ENCODE measurements at places on chromosomes 1 and 21.

GRCh38 chr1:205775015-205775716 lies at the start of gene RAB29:
TSS of gene RAB29 (minus strand) at chr1:205775482. CDS start at chr1:205774956, 526 bp downstream.
- peak; percentile 83 for DNase-seq

DNA sequence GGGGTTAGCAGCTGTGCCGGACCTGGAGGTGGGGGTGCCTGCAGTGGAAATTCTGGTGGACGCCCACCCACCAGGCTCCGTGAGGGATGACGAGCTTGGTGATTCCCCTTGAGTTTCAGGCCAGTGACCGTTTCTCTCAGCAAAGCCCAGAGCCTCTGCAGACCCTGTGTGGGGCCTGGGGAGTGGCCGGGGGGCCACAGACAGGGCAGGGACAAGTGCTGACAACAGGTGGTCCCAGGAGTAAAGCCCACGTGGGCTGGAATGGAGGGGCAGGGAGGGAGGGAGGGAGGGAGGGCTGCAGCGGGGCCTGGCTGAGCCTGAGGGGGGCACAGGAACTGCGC lies 52.8 kb downstream of the COL18A1 start:
- DNase-seq: no peak

DNA sequence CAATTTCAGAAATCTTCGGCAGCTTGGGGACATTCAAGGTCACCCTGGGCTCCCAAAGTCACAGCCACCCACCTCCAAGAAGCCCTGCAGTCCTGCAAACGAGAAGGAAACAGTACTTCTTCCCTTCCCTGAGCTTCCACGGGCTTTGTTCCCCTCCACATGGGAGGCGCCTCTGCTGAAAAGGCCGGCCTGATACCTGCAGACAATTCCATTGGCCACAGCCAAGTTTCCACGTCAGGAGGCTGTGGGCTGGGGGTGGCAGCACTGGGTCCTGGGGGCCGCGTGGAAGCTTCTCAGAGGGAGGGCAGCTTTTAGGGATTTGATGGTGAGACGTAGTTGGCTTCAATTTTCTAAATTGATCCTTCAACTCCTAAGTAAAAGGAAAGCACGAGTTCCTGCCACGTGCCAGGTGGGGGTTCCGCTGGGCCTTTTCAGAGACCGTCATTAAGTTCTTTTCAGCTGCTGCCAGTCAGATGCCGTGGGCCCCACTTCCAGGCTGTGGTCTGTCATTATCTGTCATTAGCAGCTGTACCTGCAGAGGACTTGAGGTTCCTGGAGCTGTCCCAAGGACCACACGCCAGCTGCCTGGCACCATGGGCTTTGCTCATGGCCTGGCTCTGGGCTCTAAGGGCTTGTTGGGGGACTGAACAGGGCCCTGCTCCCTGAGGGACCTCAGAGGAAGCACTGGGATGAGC lies 98.7 kb downstream of the CRYAA start:
- DNase-seq: no peak

GRCh38 chr1:206582971-206583706 lies 29.1 kb downstream of the EIF2D start:
- DNase-seq: no peak

GRCh38 chr1:43331688-43332087 lies 5.9 kb upstream of the MPL start:
- DNase-seq: no peak

DNA sequence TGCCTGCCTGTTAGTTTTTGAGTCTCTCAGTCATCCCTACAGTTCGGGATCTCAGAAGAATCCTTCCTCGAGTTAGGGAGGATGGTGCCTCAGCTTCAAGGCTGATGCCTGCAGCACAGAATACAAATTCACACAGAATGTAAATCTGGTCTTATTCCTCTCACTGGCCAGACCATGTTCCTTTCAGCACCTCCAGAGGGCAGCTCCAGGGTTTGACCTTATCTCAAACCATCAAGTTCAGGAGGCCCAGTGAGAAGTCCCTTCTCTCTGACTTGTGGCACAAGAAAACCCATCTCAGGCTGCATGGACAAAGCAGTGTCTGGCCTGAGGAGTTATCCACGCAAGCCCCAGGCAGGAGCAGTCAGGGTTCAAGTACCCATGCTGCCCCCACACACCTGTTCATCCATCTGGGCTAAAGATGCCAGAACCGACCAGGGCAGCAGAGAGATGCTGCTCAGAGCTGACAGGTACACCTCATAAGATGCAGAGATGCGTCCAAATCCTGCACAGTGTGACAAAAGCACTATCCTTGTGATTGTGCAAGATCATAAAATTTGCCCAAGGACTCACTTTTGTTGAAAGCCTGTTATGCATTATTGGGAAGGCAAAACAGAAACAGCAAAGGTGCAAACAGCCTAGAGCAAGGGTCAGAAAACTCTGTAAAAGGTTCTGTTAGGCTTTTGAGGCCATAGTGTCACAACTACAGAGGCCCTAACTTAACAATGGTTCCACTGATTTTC lies 49.8 kb downstream of the BCAR3 start:
- no peak for DNase-seq
